ENCODE measurements at places on chromosomes 2 and 18. TPM values are rescaled to one million over a fixed set of nuclear protein-coding genes. Genes with fewer than 3 reads are reported as not detected.

The SERPINB3 gene
- total RNA-seq: not detected

The MC5R gene
- total RNA-seq: not detected

- H3K4me3 ChIP-seq: no peak overlapping the region
- no peaks in the 10 kb centered on the region for H3K4me1 ChIP-seq
- no peak for DNase-seq
- H3K27ac ChIP-seq: no peak overlapping the region
- no peaks in the 10 kb centered on the region for H3K36me3 ChIP-seq
- no peaks in the 10 kb centered on the region for H3K27me3 ChIP-seq
Observed at GRCh38 chr2:202066875-202067274, 6.2 kb upstream of the KIAA2012 start.

DNA sequence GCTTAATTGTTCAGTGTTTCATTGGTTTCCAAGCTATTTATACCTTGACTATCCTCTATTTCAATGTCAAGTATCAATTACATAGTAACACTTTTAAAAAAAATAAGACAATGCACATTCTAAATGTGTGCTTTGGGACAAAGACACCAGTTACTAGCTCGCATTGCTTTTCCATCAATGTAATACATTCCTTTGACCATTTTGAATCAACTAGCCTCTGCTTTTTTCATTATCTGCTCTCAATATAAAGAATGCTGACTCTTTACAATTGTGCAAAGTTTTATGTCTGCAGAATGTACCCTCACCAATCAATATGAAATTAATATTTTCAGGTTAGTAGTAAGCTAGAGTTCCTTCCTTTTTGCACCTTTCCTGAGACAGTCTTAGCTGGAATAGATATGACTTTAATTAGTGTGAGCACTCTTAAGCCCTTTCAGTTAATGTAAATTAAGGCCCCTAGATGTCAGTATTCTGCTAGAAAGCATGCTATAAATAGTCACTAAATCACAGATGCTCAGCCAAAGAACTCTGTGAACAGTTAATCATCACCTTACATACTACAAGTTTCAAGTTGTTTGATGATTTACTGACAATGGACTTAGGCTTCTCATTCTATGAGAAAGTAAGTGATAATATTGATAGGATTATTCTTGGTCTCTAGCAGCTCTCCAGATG, 413.6 kb downstream of the PTH2R start:
- H3K36me3 ChIP-seq: no peaks in the 10 kb centered on the region
- no peaks in the 10 kb centered on the region for H3K27me3 ChIP-seq
- H3K4me3 ChIP-seq: no peak overlapping the region

DNA sequence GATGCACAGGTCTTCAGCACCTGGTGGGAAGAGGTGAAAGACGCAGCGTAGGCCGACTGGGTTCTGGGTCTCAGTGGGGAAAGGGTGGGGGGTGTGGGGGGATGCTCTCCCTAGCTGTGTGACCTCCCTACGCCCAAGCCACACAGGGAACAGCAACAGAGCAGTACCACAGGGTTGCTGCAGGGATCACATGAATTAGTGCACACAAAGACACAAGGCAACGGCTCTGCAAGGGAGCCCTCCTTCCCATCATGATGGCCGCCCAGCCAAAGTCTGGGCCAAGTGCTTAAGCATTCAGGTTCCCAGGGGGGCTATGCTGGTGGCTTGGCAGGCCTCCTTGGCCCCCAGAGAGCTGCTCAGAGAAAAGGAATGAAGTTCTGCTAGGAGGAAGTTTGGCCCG, 28.2 kb upstream of the GBX2 start:
- H3K36me3 ChIP-seq: no peaks in the 10 kb centered on the region
- no peak for DNase-seq
- H3K27ac ChIP-seq: no peak overlapping the region
- H3K4me3 ChIP-seq: no peak overlapping the region
- no peaks in the 10 kb centered on the region for H3K27me3 ChIP-seq

DNA sequence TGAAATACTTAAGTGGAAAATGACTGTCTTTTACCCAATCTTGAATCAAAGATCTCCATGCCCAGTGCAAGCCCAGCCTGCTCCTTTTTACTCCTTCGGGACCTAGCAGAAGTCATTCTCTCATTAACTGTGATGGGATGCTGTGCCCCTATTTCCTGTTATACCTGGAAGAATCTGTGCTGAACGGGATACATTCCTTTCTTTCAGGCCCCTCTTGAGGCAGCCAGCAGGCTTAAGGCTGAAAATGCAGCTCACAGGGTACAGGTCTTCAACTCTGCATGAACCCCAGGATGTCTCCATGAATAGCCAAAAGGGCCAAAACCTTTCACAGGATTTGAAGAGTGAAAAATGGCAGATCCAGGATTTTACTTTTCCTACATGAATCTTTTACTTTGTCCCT, 784.8 kb upstream of the KLHL29 start:
- no peaks in the 10 kb centered on the region for H3K36me3 ChIP-seq
- no peak overlapping the region for H3K27ac ChIP-seq
- no peak for DNase-seq
- H3K27me3 ChIP-seq: no peaks in the 10 kb centered on the region

- no peak overlapping the region for H3K4me3 ChIP-seq
- no peaks in the 10 kb centered on the region for H3K4me1 ChIP-seq
- no peaks in the 10 kb centered on the region for H3K36me3 ChIP-seq
- DNase-seq: no peak
Observed at GRCh38 chr2:19623488-19623887, 265.1 kb upstream of the OSR1 start.

- DNase-seq: no peak
- no peaks in the 10 kb centered on the region for H3K4me1 ChIP-seq
- no peaks in the 10 kb centered on the region for H3K27me3 ChIP-seq
- H3K27ac ChIP-seq: no peak overlapping the region
Observed at GRCh38 chr2:80363330-80363729, 58.8 kb upstream of the LRRTM1 start.
